COLO829 (cell line): ENCODE measurements at places on chromosomes 6 and 20.
A peak's percentile ranks its signal among the peaks of the same experiment; 100 is the strongest.

GRCh38 chr6:129908858-129909257 lies 47.7 kb upstream of the TMEM244 start:
- no peak for DNase-seq

DNA sequence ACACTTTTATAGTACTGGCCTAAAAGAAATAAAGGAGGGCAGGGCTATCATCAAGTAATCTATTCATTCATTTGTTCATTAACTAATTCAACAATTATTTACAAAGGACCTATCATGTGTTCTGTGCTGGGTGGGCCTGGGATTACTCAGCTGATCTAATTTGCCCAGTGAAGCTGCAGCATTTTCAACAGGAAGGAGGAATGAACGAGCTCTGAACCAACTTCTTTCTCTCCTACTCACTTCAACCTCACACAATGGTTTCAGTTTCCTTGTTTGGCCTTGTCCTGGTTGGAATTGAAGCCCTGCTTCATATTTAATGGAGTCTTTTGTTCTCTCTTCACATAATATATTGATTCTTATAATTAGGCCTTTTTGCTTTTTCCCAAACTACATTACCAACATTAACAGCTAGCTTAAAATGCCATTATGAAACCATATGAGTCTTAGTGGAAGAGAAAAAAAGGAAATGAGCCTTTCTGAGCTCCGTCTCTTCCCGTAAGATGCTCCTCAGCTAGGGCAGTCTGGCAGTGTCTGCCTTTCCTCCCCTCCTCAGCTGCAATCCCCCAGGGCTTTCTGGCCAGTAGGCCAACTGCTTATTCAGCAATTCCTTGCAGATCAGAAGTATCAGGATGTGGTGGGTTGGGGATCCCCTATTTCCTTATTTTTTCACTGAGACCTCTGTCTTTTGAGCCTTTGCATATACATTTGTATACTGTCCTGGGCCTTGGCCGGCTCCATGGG lies 79.4 kb upstream of the NRN1 start:
- no peak for DNase-seq

DNA sequence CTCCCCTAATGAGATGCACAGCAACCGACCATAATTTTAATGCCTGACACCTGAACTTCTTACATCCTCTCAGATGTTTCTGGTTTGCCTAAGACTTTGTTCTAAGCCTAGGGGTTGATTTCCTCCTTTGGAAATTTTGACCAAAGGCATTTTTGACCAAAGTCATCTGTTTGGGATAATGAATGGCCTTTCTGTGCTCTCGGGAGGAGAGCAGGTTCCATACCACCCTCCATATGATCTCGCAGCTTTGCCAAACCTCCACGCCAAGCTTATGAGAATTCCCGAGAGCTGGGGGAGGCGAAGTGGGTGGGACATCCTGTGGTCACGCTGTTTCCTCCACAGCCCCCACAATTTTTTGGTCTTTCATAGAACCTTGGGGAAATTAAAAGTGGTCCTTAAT lies 91.7 kb downstream of the SCML4 start:
- peak; percentile 32 for DNase-seq

DNA sequence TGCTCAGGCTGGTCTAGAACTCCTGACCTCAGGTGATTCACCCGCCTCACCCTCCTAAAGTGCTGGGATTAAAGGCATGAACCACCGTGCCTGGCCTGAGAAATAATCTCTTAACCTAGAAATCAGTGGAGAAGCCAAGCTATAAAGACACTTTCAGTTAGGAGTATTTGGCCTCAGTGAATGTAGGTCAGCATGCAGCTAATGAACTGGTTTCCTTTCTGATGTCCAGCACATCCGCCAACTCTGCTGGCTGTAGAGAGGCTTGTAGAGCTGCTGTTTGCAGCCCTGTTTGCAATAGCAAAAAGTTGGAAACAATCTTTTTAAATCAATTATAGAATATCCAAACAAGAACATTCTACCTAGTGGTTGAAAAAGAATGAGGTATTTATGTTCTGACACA lies 42.4 kb upstream of the ELOVL5 start:
- no peak for DNase-seq

DNA sequence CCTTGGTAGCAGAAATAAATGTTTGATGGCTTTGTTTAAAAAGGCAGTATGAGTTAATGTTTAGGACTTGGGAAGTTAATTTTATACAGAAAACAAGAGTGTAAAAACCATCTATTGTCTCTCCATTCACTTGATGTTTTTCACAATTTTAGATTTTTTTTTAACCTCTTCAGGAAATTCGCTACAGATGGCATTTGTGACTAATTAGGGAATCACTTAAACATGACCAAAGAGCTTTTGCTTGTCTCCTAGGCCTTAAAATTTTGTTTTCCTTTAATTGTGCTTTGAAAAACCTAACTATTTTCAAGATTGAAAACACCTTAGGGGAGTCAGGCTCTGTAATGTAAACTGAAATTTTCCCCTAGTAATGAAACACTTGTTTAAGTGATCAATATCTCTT lies 17.3 kb downstream of the TULP4 start:
- no peak for DNase-seq

- no peak for DNase-seq
These were observed 121.4 kb downstream of the TPBG start for GRCh38 chr6:82484737-82485626.

GRCh38 chr20:41098703-41099250 lies 38.6 kb upstream of the PLCG1 start:
- DNase-seq: no peak

- peak; percentile 34 for DNase-seq
These were observed 6.9 kb upstream of the MANBAL start for GRCh38 chr20:37282556-37282955.

GRCh38 chr20:51360451-51361201 lies 181.9 kb downstream of the NFATC2 start:
- DNase-seq: no peak

- no peak for DNase-seq
These were observed 8.5 kb downstream of the PABPC1L start for GRCh38 chr20:44918342-44918741.

GRCh38 chr20:32957459-32957858 lies 46.8 kb downstream of the SUN5 start:
- DNase-seq: no peak

GRCh38 chr6:94175465-94175864 lies 756.1 kb upstream of the EPHA7 start:
- no peak for DNase-seq

- DNase-seq: no peak
These were observed 32.7 kb downstream of the FAM50B start for GRCh38 chr6:3881711-3882421.

GRCh38 chr20:7770046-7770445 lies 170.2 kb downstream of the HAO1 start:
- no peak for DNase-seq

DNA sequence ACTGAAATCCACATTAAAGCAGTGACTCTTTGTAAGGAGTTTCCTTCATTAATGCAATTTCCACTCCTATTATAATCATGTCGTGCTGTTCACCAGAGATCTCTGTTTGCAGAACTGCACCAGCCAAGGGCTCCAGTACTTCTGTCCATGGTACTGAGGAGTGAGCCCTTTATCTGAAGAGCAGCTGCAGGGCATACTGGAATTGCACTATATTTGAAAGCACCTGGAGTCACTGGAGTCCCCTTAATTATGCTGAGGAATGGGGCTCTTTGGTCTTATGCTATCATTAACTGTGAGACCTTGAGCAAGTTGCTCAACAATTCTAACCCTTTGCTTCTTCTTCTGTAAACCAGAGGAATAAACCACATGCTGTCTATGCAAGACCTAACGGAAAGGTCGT lies 61.7 kb upstream of the NUP153 start:
- no peak for DNase-seq

GRCh38 chr6:44381739-44382138 lies 5.8 kb upstream of the CDC5L start:
- no peak for DNase-seq

DNA sequence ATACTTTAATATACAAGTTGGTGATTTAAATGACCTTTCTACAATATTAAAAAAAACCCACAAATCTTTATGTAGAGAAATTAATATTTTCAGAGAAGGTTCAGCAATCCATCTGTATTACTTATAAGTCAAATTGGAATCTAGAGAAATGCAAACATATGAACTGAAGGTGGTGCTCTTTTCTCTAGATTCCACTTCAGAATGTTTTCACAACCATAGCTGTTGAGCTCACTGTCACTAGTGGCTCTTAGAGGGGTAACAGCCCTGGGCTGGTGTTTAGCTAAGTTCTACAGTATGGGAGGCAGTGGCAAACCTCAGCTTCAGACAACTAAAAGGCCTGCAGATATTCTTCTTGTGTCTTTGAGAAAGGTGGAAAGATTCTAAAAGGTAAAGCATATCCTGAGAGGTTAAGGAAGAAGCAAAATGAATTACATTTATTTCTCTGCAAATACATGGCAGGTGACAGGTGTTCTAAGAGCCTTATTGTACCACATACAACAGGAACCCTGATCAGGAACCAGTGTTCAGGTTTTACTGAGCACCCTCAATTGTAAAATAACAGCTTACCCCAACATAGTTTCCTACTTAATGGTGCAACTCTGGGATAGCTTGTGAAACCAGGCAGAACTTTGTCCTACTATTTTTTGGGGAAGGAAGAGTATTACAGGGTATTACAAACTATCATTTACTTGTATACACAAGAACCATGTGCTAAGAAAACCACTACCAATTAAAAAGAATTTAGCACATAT lies 56.6 kb upstream of the SAMHD1 start:
- DNase-seq: peak; percentile 29

DNA sequence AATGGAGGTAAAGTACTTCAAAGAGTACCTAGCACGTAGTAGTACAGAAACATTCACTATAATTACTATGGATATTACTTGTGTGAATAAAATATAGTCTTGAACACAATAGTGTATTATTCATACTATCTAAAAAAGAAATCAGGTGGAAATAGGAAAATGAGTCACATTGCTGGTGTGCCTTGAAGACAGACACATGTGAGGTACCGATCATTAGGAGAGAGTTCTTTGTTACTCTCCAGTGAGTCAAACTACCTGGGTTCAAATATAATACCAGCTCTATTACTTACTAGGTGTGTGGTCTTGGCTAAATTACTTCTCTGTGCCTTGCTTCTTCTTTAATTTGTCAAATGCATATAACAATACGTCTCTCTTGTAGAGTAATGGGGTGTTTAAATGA lies 50.8 kb upstream of the BEND6 start:
- DNase-seq: no peak

- peak; percentile 24 for DNase-seq
These were observed 195.3 kb downstream of the UTRN start for GRCh38 chr6:144480473-144480872.

DNA sequence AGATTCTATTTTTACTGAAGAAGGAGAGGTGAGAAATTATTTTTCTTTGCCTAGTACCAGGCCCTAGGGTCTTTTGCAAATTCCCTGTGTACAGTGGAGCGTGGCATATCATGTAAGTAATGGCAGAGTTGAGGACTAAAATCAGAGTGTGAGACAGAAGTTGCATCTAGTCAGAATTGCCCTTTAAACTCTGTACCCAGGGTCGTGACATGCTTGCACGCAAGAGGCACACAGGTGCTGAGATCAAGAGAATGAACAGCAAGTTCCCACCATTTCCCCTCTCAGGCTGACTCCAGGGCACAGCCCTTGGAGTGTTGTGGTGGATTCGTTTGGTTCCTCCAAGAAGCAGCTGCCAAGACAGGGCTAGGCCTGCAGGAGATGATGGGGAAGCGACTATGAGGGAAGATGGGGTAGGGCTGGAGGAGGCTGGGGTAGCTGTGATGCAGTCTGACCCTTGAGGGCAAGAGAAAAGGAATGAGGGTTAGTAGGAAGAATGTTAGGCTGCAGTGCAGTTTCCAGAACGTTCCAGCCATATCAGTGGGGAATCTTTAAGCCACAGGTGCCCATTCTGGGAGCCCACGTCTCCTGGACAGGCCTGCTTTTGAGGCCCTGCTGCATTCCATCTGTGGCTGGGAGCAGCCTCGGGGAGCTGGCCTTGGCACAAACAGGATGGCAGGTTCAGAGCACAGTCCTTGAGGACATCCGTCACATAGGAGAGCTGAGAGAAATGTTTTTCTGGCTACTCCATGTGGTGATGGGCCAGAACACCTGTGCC lies 6.9 kb downstream of the NELFCD start:
- DNase-seq: no peak

- no peak for DNase-seq
These were observed 229.3 kb downstream of the FARS2 start for GRCh38 chr6:5490501-5491069.

DNA sequence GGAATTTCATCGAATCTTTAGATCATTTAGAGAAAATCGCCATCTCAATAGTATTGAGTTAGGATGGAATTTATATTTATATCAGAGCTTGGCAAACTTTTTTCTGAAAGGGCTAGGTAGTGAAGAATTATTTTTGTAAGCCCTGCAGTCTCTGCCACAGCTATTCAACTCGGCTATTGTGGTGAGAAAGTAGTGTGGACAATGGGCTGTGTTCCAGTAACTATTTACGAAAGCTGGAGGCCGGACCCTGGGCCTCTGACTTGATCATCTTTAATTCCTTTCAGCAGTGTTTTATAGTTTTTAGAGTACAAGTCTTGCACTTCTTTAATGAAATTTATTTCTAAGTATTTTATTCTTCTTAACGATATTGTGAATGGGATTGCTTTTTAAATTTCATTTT lies 201.5 kb downstream of the FARS2 start:
- no peak for DNase-seq

DNA sequence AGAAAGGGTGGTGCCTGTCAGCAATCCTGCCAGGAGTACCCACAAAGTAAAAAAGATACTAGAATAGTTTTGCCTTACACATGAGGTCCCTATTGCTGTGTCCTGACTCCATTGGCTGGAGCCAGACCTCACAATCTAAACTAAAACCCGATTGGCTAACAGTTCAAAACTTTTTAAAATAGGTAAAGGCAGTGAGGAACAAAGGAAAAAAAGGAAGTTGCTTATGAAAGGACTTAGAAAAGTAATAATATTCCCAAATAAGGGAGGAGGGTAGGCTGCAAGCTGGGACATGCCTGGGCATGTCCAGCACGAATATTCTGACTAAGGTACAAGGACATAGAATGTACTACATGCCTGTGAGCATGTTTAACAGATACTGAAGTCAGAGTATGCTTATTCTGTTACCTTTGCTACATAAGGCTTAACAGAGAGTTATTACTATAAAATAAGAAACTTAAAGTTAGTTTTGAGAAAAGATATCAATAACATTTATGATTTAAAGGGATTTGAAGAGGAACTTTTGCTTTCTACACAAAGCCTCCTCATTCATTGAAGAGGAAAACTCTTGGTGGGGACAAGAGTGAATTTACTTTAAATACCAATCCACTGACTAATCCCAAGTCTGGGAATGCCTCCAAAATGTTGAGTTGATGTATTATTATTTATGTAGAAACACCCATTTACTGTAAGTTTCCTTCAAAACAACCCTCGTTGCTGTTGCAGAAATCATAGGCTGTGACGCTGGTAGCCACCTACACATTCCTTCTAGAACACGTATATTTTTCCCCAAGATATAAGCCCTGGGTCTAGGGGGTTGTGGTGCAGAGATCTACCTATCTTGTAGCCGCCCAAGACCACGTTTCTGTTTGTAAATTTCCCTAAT lies 8.2 kb upstream of the MTHFD1L start:
- DNase-seq: peak; percentile 95

- DNase-seq: no peak
These were observed 17.2 kb upstream of the DST start for GRCh38 chr6:56659721-56660380.
